ENCODE measurements at places on chromosomes 16 and 17.

DNA sequence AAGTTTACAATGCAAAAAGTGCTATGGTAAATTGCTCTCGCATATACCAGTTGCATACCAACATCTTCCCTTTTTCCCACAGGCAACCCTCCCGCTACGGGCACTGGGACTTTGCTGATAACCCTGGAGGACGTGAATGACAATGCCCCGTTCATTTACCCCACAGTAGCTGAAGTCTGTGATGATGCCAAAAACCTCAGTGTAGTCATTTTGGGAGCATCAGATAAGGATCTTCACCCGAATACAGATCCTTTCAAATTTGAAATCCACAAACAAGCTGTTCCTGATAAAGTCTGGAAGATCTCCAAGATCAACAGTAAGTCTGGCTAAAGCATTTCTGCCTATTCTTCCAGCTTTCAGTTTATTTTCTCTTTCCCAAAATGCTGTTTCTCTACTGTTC, 27.9 kb upstream of the HSBP1 start:
- no peak for DNase-seq

DNA sequence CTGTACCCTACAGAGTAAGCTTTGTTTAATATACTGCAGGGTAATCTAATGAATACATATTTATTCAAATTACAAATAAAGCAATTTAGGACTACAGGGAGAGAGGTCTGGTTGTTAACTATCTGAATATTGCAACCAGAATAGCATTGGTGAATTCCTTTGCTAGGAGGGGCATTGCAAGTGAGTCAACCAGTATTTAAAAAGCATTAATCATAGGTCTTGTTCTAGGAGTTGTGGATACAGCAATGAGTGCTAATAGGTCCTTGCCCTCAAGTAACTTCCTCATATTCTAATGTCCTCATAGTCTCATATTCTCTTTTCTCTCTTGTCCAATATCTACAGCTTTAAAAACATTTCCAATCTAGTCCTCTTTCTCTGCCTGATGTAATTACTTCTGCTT, 531.4 kb downstream of the CDH11 start:
- DNase-seq, result no peak

- DNase-seq, result no peak
These were observed 1.1 kb downstream of the C1QBP start for GRCh38 chr17:5437721-5438317.

- no peak for DNase-seq
These were observed 55.0 kb downstream of the STH start for GRCh38 chr17:46053911-46054534.

DNA sequence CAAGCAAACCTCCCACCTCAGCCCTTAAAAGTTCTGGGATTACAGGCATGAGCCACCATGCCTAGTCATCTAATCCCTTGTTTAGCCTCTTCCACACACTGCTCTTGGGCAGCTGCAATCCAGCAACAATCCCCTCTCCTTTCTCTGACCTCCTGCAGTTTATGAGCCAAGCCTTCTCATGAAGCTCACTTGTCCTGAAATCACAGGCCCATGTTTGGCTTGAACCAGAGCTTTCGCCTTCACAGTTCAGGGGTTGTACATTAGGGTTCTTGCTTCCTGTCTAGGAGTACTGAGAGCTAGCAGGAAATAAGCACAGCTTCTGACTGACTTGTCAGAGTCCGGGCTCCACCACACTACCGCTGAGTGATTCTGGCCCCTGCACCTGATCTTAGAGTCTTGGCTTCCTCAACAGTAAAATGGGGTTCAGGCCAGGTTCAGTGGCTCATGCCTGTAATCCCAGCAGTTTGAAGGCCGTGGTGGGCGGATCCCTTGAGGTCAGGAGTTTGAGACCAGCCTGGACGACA, 16.3 kb downstream of the ERAL1 start:
- no peak for DNase-seq

DNA sequence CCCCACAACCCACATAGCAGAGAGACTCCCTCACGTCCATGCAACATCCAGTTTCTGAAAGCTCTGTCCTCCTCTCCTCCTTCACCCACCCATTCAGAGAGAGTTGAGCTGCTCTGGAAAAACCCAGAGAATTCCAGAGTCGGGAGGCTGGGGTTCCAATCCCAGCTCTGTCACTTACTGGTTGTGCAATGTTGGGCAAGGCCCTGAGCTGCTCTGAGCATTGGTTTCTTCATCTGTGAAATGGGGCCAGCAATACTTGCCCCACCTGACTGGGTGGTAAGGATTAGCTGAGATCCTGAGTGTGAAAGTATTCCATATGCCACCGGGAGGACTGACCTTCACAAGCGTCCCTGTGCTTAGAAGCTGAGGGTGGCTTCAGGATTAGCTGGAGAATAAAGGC, 12.2 kb upstream of the DLX4 start:
- no peak for DNase-seq

GRCh38 chr16:6266703-6267102, 1065.9 kb upstream of the RBFOX1 start:
- no peak for DNase-seq

DNA sequence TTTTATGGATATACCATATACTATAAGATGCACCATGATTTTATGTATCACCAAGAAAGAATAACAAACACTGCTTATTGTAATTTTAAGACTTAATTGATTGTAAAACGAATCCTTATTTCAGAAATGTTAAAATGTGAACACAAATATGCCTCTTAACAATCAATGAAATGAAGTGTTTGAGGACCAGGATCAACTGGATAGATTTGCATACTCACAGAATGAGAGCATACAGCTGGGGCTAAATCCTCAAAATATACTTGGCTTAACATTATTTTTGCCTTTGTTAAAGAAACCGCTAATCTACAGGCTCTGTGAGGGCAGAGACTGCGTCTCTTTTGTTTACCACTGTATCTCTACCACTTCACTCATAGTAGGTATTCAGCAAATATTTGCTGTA, 93.6 kb downstream of the SPACA3 start:
- DNase-seq, result no peak

DNA sequence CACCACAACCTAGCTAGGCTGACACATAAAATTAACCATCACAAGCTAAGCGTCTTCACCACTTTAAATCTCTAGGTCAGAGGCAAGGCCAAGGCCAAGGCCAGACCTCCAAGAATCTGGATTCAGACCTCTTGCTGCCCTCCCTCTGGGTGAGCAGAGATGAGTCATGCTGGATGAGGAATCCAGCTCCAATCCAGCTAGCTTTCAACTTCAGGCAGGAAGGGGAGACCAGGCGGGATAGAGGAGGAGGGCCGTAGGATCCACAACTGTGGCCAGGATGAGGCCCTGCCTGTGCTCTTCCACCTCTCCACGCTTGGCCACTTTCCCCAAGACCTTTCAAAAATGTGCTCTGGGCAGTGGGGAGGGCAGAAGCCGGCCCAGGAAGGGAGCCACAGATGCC, 14.7 kb downstream of the LRRC75A start:
- DNase-seq, result no peak

DNA sequence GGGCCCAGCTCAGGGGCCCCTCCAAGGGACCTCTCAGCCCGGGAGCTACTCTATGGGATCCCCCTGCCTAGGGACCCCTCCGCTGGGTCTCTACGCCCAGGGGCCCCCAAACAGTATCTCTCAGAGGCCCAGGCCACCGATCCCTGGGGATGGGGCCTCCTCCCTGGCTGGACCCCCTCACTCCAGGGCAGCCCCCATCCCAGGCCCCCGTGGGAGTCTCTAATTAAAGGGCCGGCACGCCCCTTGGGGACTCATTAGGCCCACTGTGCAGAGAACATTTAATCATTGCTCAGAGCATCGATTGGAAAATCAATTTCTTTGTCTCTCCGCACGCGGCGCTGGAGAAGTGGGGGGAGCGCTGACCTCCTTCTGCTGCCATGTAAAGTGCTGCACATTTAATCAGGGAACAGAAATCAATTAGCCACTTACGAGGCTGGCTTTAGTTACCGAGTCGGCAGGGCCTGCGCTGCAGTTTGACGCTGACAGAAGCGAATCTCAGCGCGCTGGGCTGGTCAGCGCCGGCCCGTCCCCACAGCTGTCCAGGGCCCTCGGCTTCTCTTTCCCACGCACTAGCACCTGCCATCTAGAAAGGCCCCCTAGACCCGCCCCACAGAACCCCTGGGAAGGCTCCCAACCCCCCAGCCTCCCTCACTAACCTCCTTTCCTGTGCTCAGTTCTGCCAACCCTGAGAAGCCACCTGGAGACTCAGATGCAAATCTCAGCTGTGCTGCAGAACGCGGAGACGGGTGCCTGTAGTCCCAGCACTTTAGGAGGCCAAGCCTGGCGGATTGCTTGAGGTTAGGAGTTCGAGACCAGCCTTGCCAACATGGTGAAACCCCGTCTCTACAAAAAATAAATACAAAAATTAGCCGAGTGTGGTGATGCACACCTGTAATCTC, 20.2 kb upstream of the C1QL1 start:
- DNase-seq, result no peak

DNA sequence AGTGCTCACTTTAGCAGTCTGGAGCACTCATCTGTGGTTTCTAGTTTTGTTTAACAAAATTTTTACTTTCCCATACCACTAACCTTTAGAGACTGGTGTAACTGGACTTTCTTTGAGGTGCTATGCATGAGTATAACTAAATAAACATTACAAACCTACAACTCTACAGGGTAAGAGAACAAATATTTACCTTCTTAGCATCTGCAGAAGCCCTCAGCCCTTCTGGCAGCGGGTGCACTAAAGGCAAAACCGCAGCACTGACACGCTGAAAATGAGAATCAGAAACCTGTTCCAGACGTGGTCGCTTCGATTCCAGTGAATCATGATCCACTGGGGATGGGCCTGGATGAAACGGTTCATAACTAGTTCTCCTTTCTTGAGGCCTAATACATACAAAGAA, 43.7 kb downstream of the NCOR1 start:
- no peak for DNase-seq

DNA sequence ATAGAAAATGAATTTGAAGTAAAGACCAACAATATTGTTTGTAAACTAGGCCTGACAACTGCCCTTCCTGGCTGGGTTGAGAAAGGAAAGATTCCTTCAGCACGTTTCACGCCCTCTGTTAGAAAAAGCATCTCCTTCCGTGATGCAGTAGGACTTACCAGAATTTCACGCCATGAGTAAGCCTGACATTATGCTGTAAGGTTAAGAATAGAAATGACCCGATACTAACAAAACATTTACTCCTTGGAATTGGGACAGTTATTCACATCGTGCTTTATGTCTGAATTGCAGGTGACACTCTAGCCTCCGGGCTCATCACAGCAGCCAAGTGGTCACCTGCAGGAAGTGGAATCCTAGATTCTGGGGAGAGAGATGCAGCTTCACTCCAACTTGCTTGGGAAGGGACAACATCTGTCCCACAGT, 17.5 kb downstream of the MARCHF10 start:
- DNase-seq, result no peak

GRCh38 chr17:16933317-16934132, 38.4 kb downstream of the TNFRSF13B start:
- no peak for DNase-seq

DNA sequence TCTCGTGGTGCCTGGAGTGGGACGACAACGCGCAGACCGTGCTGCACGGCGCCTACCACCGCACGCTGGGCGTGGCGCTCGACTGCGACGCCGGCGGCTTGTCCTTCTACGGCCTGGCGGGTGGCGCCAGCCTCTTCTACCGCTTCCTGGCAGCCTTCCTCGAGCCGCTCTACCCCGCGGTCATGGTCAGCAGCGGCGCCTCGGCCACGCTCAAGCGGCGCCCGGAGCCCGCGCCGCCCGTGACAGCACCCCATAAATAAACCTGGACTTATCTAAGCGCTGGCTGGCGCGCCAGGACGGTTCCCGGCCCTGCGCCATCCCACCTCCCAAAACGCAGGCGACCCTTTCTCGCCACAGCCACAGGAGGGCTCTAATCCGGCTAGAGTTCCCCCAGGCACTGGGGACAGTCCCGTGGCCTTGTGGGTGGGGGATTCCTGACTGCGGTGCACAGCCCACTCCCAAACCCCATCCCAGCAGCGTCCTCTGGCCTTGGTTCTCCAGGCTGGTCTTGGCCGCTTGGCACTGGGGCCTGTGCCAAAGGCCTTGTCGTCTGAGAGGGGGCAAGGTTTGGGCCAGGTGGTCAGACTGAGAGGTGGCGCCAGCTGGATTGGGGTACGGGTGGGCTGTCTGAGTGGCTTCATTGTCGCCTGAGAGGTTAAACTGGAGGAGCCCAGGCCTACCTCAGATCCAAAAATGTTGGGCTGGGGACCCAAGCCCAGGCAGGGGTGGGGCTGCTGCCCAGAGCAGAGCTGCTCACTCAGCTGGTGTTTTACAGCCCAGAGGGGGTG, 10.1 kb upstream of the SLC16A5 start:
- peak; percentile 19 for DNase-seq

DNA sequence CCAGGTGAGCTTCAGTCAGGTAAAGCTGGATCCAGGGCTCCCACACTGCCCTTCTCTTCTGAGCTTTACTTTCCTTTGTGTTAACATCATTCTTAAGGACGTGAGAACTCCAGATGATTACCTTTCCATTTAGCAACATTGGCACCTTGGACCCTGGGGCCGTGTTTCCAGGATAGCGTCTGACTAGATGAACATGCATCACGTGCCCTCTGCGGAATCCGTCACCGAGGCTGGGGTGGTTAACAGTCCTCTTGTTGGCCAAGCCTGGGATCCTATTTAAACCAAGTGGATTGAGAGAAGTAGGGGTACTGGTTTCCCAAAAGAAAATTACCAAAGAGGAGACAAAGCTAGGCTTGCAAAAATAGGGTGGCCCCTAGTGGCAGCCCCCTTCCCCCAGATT, 3.9 kb upstream of the LAT start:
- DNase-seq, result no peak

DNA sequence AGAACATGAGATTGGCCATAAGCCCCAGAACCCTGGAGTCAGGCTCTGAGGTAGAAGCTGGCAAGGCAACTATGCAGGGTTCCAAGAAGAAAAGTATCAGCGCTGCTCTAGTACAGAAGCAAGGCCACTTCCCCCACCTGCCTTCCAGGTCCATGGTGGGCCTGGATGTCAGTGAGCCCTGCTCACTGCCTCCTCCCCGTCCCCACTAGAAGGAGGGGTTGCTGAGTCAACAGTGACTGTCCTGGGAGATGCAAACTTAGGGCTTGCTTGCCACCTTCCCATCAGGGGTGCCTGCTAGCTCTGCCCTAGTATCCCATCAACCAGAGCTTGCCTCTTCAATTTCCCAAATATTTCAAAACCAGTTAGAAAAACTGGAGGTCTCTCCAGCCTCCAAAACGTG, 29.6 kb upstream of the SREBF1 start:
- DNase-seq, result no peak
